ENCODE measurements at places on chromosomes 4 and X. TPM values are rescaled to one million over a fixed set of nuclear protein-coding genes. Genes with fewer than 3 reads are reported as not detected.
A peak's percentile ranks its signal among the peaks of the same experiment; 100 is the strongest.

WAS gene
- total RNA-seq, result 81.4 TPM

EDNRA gene
- total RNA-seq, result 0.69 TPM

NAP1L3 gene
- 2.5 TPM for total RNA-seq

TMPRSS11F gene
- not detected for total RNA-seq

NSUN7 gene
- total RNA-seq, result 6.7 TPM

ARSJ gene
- not detected for total RNA-seq

ZCCHC4 gene
- total RNA-seq, result 14.1 TPM

HNRNPDL gene
- 262 TPM for total RNA-seq

TMEM144 gene
- not detected for total RNA-seq

RBM47 gene
- 12.0 TPM for total RNA-seq

VCX3A gene
- total RNA-seq, result not detected

GRCh38 chr4:143148521-143148920 is 36.2 kb upstream of the USP38 start:
- no peak overlapping the region for H3K4me3 ChIP-seq
- DNase-seq, result no peak

DNA sequence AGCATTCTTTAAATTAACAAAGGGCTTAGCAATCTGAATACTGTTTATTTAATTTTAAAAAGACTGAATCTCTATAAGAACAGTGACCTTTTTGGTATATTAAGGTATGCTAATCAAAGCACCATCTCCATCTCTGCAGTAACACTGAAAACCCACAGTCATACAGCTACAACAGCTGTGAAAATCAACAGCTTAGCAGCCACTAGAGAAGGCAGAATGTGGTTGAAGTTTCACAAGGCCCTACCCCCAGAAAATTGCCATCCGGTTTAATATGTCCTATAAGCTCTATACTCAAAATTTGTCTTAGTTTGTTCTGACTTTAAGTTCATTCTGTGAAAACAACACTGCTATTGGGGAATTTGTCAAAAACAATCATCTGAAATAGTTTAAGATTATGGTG is 128.7 kb downstream of the OPHN1 start:
- H3K27ac ChIP-seq, result no peak overlapping the region
- H3K27me3 ChIP-seq, result peaks cover 12% of the 10 kb centered on the region
- DNase-seq, result no peak
- H3K4me1 ChIP-seq, result no peaks in the 10 kb centered on the region
- no peak overlapping the region for H3K4me3 ChIP-seq

- no peak overlapping the region for H3K4me3 ChIP-seq
- H3K27me3 ChIP-seq, result no peaks in the 10 kb centered on the region
- no peaks in the 10 kb centered on the region for H3K36me3 ChIP-seq
- no peaks in the 10 kb centered on the region for H3K4me1 ChIP-seq
- no peak for DNase-seq
Observed at GRCh38 chr4:175271010-175271630, 353.0 kb downstream of the ADAM29 start.

GRCh38 chr4:180925805-180926204 is 1317.4 kb upstream of the TENM3 start:
- H3K36me3 ChIP-seq, result no peaks in the 10 kb centered on the region
- H3K4me1 ChIP-seq, result no peaks in the 10 kb centered on the region
- H3K4me3 ChIP-seq, result no peak overlapping the region
- no peaks in the 10 kb centered on the region for H3K27me3 ChIP-seq
- DNase-seq, result no peak
- H3K27ac ChIP-seq, result no peak overlapping the region

GRCh38 chr4:95377366-95377900 is 171.3 kb downstream of the UNC5C start:
- no peaks in the 10 kb centered on the region for H3K36me3 ChIP-seq
- H3K27me3 ChIP-seq, result no peaks in the 10 kb centered on the region
- no peaks in the 10 kb centered on the region for H3K4me1 ChIP-seq
- H3K4me3 ChIP-seq, result no peak overlapping the region

DNA sequence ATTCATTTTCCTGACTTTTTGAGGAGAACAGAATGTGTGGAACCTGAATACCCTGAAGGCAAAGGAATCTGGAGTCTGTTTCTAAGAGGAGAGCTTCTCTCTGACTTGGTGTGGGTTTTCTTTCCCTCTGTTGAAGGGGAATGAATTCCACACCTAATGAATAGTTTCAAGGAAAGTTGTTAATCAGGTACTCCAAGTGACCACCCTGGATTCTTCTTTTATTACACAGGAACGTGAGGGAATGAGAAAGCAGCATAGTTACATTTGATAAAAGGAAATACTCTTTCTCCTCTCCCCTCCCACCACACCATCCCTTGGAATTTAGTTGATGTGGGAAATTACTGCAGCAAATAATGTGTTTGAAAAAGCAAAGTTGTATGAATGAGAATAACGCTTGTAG is 29.7 kb downstream of the SLIT2 start:
- H3K27me3 ChIP-seq, result no peaks in the 10 kb centered on the region
- H3K4me1 ChIP-seq, result no peaks in the 10 kb centered on the region
- no peaks in the 10 kb centered on the region for H3K36me3 ChIP-seq
- DNase-seq, result no peak
- H3K4me3 ChIP-seq, result no peak overlapping the region

DNA sequence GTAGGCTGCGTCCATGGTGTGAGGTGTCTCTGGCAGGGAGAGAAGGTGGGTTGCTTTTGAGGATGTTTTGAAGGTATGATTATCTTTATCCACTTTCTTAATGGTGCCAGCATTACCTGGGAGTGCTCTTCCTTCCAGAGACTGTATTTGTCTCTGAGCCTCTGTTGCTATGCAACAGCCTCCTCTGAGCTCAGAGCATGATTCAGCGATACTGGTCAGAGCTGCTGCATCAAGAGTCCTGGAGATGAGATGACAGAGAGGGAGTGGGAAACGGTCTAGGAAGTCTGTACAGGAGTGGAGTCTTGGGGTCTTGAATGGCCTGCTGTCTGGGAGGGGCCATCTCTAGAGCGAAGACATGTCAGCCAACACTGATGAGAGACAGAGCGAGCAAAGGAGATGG is 104.4 kb upstream of the RAB40AL start:
- H3K27me3 ChIP-seq, result peaks cover 6% of the 10 kb centered on the region
- no peak for DNase-seq
- H3K36me3 ChIP-seq, result no peaks in the 10 kb centered on the region
- no peak overlapping the region for H3K4me3 ChIP-seq
- H3K4me1 ChIP-seq, result no peaks in the 10 kb centered on the region
- no peak overlapping the region for H3K27ac ChIP-seq

GRCh38 chrX:129040124-129040523 is 483.2 kb downstream of the SMARCA1 start:
- H3K27ac ChIP-seq, result no peak overlapping the region
- no peaks in the 10 kb centered on the region for H3K4me1 ChIP-seq
- no peaks in the 10 kb centered on the region for H3K36me3 ChIP-seq
- H3K4me3 ChIP-seq, result no peak overlapping the region

DNA sequence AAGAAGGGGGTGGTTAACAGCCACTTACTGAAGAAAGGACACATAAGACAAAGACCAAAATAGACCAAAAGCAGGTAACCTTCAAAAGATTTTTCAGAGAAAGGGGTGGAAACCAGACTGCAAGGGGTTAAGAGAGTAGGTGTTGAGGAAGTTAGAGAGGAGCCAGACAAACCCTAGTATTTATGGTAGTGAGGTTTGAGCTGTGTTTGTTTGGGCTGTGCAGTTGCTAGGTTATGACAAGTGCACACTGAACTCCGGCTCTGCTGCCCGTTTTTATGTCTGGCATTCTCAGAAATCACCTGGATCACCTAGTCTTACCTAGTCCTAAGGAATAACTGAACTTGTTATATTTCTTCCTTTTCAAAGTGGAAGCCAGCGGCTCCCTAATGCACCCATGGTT is 22.9 kb upstream of the G3BP2 start:
- no peak overlapping the region for H3K4me3 ChIP-seq
- no peak for DNase-seq
- H3K27ac ChIP-seq, result peak overlapping the region; percentile 83
- peaks cover 42% of the 10 kb centered on the region for H3K4me1 ChIP-seq
- H3K27me3 ChIP-seq, result no peaks in the 10 kb centered on the region
- H3K36me3 ChIP-seq, result no peaks in the 10 kb centered on the region

DNA sequence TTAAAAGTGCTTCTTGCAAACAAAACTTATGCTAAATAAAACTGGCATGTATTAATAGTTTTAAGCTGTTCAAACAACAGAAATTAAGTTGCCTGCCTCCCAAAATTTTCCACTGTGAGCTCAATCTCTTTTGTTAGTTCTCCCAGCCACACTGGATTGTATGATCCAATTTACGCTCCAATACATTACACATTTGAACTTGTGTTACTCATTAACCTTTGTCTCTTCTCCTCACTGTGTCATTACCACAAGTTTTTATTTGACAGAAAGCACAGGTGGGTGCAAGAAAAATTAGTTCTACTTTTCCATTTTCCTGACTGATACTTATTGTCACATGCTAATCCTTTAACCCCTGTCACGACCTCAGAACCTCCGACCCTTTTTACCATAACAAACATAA is 55.5 kb downstream of the SHISA3 start:
- no peak for DNase-seq
- peaks cover 4% of the 10 kb centered on the region for H3K36me3 ChIP-seq
- no peak overlapping the region for H3K4me3 ChIP-seq

- no peak for DNase-seq
- peaks cover 15% of the 10 kb centered on the region for H3K36me3 ChIP-seq
- no peaks in the 10 kb centered on the region for H3K27me3 ChIP-seq
- H3K4me3 ChIP-seq, result no peak overlapping the region
- H3K4me1 ChIP-seq, result no peaks in the 10 kb centered on the region
Observed at GRCh38 chr4:2733844-2734574, 22.1 kb downstream of the TNIP2 start.

DNA sequence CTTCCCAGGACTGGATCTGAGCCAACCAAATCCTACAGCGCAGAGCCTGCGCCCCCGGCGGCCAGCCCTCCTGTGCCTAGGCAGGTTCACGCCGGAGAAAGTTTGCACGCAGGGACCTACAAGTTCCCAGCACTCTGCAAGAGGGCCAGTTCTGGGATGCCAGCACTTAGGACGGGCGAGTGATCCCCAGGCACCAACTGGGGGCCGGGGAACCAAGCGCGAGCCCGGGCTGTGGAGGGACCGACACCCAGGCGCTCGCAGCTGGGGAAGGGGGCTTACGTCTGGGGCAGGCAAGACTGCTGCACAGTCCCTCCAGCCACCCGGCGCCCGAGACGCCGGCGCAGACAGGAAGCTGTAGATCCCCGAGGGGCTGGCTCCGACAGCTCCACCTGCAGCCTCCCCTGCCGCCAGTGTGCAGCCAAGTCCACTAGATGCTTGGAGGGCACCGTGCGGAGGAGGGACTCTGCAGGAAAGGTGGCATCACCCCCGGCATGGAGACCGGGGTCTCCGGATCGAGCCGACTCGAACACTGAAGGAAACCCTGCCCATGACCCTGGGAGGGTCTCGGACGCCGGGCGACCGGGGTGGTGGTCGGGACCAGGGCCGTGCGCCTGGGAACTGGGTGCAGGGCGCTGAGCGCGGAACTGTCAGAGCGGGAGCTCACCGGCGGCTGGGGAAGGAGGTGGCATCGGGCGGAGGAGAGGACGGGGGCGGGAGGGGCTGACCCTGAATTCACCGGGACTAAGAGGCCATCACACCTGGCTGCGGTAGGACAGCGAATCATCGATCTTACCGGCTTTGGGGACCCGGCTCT is 566 bp downstream of the CORIN start:
- H3K27ac ChIP-seq, result no peak overlapping the region
- peaks cover 1% of the 10 kb centered on the region for H3K36me3 ChIP-seq
- DNase-seq, result peak; percentile 63
- H3K4me3 ChIP-seq, result peak overlapping the region; percentile 91

DNA sequence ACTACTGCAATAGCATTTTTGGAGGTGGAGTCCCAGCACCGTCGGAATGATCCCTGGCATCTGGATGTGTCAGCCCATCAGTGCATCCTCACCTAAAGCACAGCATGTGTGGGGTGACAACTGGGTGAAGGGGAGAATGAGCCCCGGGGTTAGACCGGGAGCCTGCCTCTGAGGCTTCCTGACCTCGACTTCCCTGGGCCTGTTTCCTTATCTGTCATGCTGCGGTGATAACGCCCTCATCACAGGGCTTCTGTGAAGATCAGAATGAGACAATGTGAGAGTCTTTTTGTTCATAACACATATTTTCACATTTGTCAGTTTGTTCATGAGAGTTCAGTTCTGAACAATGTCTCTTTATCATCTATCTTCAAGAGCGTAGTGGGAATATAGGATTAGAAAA is 31.1 kb upstream of the PDLIM3 start:
- H3K27me3 ChIP-seq, result peaks cover 19% of the 10 kb centered on the region
- H3K27ac ChIP-seq, result peak overlapping the region; percentile 3
- peak overlapping the region; percentile 0 for H3K4me3 ChIP-seq
- H3K4me1 ChIP-seq, result peaks cover 19% of the 10 kb centered on the region

GRCh38 chr4:135207531-135207930 is 1005.9 kb upstream of the PABPC4L start:
- H3K27ac ChIP-seq, result no peak overlapping the region
- no peak for DNase-seq

- DNase-seq, result no peak
- no peak overlapping the region for H3K4me3 ChIP-seq
- H3K36me3 ChIP-seq, result no peaks in the 10 kb centered on the region
- H3K27me3 ChIP-seq, result no peaks in the 10 kb centered on the region
- H3K4me1 ChIP-seq, result no peaks in the 10 kb centered on the region
Observed at GRCh38 chr4:167854881-167855280, 237.5 kb upstream of the ANXA10 start.

DNA sequence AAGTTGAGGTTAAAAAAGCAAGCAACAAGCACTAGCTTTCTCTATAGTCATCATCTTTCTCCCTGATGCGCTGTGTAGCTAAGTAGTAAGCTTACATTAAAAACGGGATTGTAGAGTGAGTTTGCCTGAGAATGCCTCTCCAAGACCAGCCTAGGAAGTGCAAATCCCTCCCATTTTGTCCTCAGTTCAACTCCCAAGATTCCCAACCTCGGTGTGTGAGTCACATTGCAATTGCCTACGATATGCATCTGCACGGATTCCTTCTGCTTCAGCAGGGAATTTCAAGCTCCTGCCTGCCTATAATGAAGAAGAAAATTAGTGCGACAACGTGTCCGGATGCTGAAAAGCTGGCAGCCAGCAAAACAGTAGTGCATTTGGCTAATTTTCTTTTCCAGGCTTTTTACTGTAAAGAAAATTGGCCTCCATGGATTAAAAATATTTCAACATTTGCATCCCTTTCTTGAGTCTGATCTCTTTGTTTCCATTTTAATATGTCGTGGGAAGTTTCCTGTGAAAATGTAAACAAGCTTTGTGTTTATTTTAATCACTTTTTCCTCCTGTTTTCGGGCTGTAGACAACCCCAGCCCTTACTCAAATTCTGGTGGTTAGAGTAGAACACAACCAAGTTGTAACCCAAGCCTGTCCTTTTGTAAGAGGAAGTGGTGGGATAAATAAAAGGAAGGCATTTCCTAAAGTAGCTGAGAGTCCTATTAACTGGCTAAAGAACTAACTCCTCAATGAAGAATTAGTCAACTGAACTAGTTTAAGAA is 58.4 kb upstream of the TET2 start:
- H3K27ac ChIP-seq, result no peak overlapping the region
- peaks cover 40% of the 10 kb centered on the region for H3K27me3 ChIP-seq
- H3K36me3 ChIP-seq, result peaks cover 7% of the 10 kb centered on the region
- H3K4me3 ChIP-seq, result no peak overlapping the region
